ENCODE measurements at places on chromosomes 11 and 22.

- no peak for DNase-seq
Measured at GRCh38 chr11:104078245-104078644, 41.8 kb downstream of the DDI1 start.

- DNase-seq, result peak; percentile 48
Measured at GRCh38 chr11:26331911-26332571, at the start of gene ANO3. Gene ANO3, plus strand, starts transcription at chr11:26332130. Its CDS starts 146 bp downstream, at chr11:26332276.

DNA sequence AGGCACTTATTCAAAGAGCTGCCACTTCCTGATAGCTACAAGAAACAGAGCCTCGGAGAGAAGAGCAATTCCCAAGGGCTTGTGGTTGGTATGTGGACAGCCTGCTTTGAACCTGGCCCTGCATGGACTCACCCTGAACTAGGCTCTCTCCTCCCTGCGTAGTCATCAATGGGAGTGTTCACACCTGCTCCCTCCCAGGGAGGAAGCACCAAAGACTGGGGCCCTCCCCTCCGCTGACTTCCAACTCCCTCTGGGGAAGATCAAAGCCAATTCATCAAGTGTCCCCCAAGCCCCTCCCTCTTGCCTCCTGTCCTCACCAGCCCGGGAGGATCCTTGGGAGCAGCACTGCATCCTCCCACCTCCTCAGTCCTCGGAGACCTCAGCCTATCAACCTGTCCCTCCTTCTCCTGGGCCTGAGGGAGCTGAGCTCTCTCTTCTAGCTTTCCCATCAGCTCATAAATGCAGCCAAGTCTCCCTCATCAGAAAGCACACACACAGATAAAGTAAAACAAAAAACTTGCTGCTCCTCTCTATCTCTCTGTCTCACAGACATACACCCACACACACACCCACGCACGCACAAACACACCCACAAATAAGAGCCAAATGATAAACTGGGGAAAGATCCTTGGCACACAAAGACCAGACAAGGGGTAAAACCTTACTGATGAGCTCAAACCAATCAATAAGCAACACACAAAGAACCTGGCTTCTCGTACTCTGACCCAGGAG is 3.3 kb downstream of the A4GALT start:
- DNase-seq, result no peak

DNA sequence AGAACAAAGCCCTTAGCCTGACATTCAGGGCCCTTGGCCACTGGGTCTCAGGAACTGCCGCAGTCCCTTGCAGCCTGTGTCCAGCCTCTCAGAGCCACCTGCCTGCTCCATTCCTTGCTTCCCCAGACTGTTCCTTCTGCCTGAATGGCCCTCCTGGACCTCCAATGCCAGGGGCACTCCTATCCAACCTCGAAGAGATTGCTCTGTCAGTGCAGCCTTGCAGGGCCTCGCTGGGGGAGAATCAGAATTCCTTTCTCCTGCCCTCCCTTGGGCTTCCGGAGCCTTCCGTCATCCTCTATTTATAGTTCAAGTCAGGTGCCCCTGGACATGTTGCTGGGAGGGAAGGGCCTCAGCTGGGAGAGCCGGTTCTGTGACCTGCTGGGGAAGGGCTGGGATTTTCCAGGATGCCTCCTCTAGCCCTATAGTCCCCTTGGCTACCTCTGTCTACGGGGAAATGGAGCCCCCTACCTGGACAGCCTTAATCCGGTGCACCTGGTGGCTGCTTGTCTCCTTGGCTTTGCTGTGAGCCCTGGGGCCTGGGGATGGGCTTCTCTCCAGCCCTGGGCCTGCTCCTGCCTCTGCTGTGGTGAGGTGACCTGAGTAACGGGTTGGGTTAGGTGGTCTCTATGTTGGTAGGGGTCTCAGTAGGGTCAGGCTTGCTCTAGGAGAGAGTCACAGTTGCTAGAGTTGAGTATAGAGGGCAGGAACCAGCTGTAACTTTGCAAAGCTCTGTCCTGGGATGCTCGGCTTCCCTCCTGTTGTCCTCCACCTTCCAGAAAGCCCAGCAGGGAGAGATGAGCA is 45.9 kb upstream of the SYT7 start:
- DNase-seq, result no peak

DNA sequence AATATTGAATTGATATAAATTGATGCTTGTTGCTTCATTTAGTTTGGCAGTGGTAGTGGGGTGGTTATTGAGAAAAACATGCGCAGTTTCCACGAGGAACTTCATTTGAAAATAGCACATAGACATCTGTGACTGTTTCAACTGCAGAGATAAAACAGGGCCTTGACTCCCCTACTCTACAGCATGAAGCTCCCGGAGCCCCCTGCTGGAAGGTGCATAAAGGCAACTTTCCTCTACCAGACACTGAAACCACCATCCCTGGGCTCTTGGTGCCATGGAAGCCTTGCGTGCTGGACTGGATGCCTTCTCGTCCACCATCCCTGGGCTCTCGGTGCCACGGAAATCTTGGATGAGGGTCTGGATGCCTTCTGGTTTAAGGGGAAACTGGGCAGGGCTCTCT is 195.9 kb downstream of the CSNK2A3 start:
- peak; percentile 8 for DNase-seq

DNA sequence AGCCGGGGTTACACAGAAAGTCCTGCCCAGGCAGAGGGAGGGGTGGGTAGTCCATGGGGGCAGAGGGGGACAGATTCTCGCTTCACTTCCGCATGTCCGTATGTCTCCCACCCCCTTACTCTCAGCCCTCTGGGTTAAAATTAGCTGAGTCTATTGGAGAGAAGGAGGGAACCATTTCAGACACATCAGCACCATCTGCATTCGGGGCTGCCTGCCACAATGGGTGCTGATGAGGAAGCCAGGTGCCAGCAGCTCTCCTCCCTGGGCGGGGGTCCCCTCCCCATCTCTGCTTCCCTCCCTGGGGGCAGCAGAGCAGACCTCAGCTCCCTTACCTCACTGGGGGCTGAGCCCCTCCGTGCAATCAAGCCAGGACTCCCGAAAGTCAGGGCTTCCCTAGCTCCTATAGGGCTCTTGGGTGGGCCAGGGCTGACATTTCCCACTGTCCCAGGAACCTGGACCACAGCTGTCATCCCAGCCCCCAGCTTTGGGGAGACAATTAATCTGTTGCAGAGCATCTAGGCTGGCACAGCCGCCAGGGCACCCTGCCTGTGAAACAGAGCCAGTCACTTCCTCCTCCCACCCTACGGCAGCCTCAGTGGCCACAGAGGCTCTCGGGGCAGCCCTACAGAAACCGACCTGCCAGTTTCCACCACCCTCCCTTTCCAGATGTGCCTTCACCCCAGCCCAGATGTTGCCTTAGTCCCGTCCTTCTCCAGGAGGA is 67.3 kb downstream of the PDE2A start:
- DNase-seq, result no peak

Data from stromal cell of bone marrow (primary cell).